Left ventricle myocardium inferior (tissue), 1 donor: ENCODE measurements at places on chromosomes 3 and 15.
A peak's percentile ranks its signal among the peaks of the same experiment; 100 is the strongest.

DNA sequence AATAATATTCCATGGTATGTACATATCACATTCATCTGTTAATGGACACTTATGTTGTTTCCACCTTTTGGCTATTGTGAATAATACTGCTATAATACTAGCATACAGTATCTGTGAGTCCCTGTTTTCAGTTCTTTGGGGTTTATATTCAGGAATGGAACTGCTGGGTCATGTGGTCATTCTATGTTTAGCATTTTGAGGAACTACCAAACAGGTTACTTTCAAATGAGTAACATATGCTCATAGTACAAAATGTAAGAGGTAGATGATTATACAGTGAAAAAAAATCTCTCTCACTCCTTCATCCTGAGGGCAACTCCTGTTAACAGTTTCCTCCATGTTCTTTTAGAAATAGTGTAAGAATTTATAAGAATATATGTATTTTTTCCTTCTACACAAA, 162.2 kb downstream of the PLD1 start:
- DNase-seq, result no peak

- DNase-seq, result peak; percentile 68
Observed at GRCh38 chr3:197029511-197030167, at the start of gene MELTF. MELTF (minus strand) TSS chr3:197029817; CDS start chr3:197029702, 115 bp downstream.

DNA sequence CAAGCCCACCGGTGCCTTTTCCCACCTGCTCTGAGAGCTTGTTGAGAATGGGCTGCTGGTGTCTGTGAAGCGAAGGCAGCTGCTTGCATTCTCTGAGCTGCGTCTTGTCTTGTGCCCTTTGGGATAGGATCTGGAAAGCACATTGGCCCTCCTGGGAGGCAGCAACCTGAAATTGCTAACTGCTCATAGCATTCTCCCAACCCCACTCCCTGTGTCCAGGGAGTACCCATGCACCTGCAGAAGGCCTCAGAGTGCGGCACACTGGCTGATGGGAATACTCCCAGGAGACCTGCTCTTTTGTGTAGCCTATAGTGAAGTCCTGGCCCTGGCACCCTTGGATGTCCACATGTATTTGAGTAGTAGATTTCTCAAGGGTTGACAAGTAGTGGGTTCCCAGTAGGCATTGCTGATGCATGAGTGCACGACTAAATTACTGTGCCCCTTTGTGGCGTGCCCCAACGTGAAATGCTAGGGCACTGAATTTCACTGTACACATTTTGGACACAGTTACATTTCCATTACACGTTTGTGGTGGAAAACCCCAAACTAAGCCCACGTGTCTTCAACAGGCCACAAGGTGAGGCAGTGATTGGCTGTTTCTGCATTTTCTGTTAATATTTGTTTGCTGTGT, 3.7 kb downstream of the EPHB1 start:
- DNase-seq, result no peak

DNA sequence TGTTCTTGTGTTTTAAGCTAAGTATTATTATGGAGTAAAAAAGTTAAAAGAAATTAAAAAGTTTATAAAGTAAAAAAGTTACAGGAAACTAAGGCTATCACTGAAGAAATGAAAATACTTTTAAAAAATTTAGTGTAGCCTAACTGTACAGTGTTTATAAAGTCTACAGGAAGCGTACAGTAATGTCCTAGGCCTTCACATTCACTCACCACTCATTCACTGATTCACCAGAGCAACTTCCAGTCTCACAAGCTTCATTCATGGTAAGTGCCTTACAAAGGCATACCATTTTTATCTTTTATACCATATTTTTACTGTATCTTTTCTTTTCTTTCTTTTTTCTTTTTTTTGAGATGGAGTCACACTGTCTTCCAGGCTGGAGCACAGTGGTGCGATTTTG, 40.7 kb upstream of the SCN5A start:
- DNase-seq, result no peak

- peak; percentile 14 for DNase-seq
Observed at GRCh38 chr3:11558918-11559815, 84.5 kb downstream of the VGLL4 start.

DNA sequence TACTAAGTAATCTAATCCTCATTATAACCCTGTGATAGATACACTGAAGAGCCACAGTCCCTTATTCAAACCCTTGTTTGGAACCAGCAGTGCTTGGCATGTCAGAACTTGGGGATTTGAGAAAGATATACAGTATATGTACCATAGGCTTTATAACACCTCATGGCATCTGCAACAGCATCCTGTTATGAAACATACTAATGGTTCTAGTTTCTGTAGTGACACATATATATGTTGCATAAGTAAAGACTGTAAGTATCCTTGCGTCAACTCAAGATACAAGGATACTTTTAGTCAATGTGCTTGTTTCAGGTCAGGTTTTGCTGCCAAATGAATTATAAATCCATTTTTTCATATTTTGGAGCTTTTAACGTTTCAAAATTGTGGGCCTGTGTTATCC, 58.5 kb downstream of the CCNL1 start:
- DNase-seq, result no peak

DNA sequence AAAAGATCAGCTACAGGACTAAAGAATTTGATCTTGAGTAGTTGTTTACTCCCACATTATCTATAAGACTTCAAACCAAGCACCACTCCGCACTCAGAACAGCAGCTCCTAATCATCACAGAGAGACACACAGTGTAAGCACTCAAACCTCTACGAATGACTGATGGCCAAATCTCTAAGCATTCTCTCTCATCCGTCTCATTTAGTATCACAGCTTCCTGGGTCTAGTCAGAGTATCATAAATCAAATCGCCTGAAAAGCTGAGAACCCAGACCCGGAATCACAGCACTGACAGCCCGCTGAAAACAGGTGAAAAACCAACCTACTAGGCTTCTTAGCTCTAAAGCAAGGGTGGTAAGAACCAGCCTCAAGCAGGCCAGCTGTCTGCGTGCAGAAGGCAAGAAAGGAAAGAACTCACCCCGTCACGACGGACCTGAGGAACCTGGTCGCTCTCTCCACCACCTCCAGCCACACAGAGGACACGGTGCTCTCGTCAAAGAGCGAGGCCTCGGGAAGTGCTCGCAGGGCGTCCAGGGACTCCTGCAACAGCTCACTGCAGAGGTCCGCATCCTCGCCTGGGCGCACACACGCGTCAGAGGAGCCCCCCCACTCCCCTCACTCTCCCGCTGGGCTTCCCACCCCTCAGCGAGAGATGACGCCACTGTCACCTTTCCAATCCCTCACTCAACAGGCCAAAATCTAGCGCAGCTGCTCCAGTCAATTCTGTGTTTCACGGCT, 47.9 kb downstream of the HERC2 start:
- no peak for DNase-seq

DNA sequence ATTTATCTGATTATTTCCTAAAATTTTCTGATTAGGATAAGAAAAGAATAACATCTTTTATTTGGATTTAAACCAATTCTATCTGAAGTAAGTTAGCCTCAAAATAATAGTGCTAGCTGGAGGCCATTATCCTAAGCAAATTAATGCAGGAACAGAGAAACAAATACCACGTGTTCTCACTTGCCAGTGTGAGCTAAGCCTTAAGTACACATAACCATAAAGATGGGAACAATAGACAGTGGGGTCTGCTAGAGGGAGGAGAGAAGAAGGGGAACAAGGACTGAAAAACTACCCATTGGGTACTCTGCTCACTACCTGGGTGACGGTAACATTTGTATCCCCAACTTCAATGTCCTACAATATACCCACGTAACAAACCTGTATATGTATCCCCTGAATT, 31.3 kb upstream of the LYSMD4 start:
- no peak for DNase-seq

GRCh38 chr3:130537673-130538304, 20.8 kb downstream of the COL6A6 start:
- no peak for DNase-seq

DNA sequence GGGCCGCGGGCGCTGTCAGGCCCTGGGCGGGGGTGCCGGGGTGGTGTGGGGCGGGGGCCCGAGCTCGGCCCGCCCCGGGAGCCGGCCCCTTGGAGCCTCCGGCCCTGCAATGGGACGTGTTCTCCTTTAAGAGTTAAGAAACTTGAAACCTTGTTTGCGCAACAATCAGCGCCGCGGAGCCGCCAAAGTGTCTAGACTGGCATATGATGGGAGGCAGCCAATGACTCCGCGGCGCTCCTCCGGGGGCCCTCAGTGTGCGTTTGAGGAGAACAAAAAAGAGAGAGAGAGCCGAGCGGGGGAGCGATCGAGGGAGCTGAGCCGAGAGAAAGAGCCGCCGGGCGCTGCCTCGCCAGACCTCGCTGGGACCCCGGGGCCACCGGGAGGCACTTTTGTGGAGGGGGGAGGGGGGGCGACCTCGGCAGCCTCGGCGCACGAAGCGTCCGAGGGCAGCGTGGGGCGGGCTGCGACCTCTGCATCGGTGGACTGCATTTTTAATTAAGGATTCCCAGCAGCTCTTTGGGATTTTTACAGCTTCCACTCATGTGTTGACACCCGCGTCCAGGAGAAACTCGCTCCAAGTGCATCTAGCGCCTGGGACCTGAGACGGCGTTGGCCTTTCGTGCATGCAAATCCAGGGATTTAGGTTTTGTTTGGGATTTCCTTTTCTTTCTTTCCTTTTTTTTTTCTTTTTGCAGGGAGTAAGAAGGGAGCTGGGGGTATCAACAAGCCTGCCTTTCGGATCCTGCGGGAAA, at the start of gene SMAD6:
TSS of gene SMAD6 (plus strand) at position 202 of the 752 bp plus-strand sequence. CDS start 1,023 bp downstream, outside the sequence.
- DNase-seq, result peak; percentile 93

GRCh38 chr15:83838763-83839162, 184.8 kb downstream of the ADAMTSL3 start:
- no peak for DNase-seq

GRCh38 chr3:8489278-8489792, 12.3 kb upstream of the LMCD1 start:
- no peak for DNase-seq

- peak; percentile 47 for DNase-seq
Observed at GRCh38 chr3:129650256-129650872, 43.9 kb upstream of the PLXND1 start.

DNA sequence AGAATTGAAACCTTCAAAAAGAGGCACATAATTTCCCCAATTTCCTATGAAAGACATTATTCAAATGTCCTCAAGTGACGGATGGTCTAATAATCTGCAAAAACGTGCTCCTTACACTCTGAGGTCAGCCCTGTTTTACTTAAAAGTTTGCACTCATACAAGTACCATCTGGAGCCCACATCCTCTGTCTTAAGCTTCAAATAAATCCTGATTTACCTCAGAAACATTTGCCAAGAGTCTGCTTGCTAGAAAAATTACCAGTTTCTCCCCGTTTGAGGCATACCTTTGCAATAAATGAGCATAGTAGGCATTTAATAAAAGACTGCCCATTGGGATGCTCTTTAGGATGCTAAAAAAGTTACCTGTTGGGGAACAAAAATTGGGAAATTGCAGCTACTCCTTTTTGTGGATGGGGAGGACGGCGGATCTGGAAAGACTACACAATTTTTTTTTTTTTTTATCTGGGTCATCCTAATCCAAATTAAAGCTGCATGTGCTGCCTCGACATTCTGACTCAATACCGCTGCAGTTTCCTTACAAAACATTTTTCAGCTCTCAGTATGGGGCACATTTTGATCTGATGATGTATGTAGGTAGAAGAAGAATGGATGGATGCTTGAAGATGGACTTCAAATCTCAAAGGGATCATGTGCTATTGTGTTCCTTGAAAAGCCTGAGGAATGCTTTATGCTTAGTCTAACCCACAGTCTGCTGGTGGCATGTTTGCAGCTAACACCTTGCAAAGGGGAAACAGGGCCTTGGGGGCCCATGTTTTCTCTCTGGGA, 233.7 kb upstream of the ADAMTS9 start:
- DNase-seq, result no peak

DNA sequence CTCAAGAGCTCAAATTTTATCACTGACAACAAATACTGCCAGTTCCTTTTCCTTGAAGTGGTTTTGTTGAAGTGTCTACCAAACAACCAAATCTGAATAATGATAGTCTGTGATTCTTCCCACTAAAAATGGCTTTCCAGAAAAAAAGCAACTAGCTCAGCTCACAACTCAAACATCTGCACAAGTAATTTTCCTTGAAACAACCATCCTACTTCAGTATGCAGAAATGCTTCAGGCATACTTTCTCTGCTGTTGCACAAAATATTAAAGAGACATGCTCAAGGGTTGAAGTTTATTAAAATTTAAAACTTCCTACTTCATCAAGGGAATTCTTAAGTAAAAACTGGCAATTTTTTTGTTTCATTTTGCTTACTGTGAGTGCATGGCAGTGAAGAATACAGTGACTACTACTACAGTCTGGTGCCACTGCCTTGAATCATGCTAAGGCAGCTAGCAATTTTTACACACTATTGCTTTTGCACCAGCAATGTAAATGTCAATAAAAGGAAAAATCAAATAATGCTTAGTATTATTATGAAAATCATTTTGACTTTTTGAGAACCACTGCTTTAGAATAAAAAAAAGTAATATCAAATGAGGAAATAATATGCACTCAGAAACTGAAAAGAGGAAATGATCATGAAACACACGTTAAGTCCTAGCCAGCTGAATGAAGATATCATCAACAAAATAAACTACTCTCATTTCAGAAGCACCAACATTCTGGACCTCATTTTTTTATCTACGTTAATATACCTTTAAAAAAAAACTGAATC, 33.6 kb downstream of the VPS13C start:
- DNase-seq, result no peak

- no peak for DNase-seq
Observed at GRCh38 chr3:153595186-153595815, 433.3 kb downstream of the RAP2B start.

GRCh38 chr3:172154768-172155664, 115.6 kb downstream of the FNDC3B start:
- DNase-seq, result no peak

GRCh38 chr3:169104972-169105371, 558.5 kb downstream of the MECOM start:
- no peak for DNase-seq

DNA sequence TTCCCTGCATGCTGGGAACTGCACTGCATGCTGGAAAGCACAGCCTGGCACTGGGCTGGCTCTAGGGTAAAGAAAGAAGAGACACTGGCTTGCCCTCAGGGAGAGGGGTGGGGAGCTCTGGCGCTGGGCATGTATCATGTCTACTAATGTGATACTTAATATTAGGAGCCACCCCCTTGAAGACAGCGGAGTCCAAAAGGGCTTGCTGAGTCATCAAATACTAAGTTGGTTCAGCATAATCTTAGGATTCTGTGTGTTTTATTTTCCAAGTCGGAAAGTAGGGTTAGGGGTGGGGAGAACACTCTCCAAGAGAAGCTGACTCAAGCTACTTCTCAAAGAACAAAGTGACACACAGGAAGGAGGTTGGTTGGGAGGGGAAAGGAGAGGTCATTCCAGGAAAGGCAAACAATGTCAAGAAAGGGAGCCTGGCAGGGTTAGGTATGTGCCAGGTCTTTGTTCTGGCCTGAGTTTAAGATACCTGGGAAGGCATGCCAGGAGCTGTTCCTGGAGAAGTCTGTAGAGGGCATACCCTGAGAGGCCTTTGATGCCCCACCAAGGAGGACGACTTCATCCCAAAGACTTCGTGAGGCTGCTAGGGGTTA, 237.8 kb upstream of the NR2E3 start:
- DNase-seq, result no peak

GRCh38 chr3:159158213-159158612, 356.4 kb downstream of the MFSD1 start:
- DNase-seq, result no peak

GRCh38 chr3:65975032-65975431, 63.7 kb downstream of the MAGI1 start:
- no peak for DNase-seq

GRCh38 chr3:31277582-31277981, 255.1 kb upstream of the STT3B start:
- DNase-seq, result no peak

- DNase-seq, result no peak
Observed at GRCh38 chr3:126528419-126528799, 4.5 kb downstream of the CHST13 start.

GRCh38 chr3:173992416-173992815, 594.9 kb downstream of the NLGN1 start:
- DNase-seq, result no peak
